ENCODE measurements at places on chromosomes 7 and 10.

GRCh38 chr10:100346351-100346764 is 675 bp upstream of the SCD start:
- peak; percentile 92 for DNase-seq

DNA sequence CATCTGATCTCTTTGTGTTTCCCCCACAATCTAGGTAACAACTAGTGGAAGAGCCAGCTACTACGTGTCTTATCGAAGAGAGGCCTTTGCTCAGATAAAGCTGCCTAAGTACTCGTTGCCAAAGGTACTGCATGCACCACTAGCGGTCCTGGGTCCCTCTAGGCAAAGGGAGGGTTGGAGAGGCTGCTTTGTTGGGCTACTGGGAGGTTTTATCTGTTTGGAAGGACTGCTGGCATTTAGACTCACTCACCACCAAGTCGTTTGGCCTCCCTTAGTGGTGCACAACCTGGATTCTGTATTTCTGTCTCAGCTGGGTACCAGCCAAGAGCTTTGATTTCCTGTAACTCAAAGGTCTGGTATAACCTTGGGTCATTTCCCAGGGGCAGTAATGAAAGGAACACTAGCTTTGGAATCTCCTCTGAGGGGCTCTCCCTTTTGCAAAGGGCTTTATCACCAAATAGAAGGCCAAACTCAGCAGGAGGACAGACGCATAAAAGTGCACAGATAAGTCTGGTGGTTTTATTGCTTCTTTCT is 498.3 kb downstream of the SORCS3 start:
- DNase-seq, result no peak

- no peak for DNase-seq
Measured at GRCh38 chr10:3435671-3436070, 263.1 kb upstream of the PITRM1 start.

DNA sequence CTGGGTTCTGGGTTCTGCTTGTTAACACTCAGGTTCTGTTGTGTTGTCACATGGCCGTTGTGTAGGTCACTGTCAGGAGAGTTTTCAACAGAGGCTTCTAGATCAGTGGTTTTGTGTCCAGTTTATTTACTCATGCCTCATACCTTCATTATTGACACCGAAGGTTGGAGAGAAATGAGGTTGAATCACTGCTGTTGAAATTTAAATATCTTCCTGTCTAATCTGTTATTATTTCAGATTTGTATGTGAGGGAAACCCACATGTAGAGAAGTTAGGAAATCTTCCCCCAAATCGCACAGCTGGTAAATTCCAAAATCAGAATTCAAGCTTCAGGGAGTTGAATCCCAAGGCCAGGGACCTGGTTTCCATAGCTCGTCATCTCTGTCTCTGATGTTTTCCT is 28.3 kb upstream of the KLF6 start:
- no peak for DNase-seq

- no peak for DNase-seq
Measured at GRCh38 chr7:52961084-52961483, 74.3 kb upstream of the POM121L12 start.

GRCh38 chr10:28169525-28169924 is 133.3 kb downstream of the MPP7 start:
- no peak for DNase-seq

DNA sequence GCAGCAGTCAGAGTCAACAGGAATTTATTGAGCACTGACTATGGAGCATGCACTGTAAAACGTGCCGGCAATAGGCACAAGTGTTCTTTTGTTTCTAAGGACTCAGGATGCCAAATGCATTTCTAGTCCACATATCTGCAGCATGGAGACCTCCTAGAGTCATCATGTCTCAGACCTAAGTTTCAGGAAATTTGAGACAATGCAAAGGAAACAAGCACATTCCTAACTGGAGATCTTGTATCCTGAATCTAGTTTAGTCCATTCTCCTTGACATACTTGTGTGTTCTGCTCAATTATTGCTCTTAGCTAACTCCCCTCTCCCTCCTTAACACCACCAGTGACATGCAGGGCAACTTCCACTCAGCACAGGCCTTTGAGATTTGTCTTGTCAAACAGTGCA is 173.2 kb downstream of the ZNF438 start:
- no peak for DNase-seq

- DNase-seq, result no peak
Measured at GRCh38 chr10:69285699-69286098, 7.4 kb downstream of the HK1 start.

DNA sequence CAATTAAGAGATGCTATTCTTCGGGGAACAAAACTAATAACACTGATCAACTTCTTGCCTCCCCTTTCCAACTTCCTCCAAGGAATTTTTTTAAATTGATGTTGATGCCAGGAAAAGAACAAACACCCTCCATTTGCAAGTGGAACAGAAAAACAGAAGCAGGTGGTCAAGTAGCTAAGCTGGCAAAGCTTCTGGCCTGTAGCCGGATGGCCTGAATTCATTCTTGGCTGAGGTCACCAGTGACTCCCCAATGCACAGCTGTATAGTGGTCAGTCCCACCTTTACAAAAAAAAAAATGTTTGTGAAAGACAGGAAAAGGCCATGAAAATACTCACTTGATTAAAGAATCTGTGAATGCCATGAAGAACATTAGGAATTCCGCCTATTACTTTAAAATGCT is 39.1 kb downstream of the DOCK4 start:
- DNase-seq, result no peak

GRCh38 chr10:48389272-48389671 is 82.8 kb downstream of the MAPK8 start:
- no peak for DNase-seq

- DNase-seq, result no peak
Measured at GRCh38 chr10:66362522-66362921, 563.3 kb upstream of the LRRTM3 start.

DNA sequence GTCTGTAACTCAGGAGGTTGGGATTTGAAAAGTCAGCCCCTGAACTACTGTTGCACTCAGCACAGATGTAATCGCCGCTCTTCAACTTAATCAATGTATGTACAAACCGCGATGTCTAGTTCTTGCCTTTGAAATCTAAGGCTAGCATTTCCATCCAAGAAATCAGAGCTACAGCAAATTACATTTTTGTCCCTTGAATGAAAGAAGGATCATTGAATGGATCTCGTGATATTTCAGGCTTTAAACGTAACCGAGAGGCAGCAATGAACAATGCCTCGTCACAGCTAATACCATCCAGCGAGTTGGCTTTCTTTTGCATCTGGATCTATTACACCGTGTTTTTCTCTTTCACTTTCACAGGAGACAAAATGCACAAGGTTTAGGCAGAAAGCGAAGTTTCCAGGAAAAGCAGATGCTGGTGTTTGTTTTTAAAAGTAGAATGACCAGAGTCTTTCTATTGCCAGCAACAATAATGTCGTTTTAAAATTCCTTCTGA is 5.5 kb downstream of the SKIDA1 start:
- DNase-seq, result peak; percentile 44

DNA sequence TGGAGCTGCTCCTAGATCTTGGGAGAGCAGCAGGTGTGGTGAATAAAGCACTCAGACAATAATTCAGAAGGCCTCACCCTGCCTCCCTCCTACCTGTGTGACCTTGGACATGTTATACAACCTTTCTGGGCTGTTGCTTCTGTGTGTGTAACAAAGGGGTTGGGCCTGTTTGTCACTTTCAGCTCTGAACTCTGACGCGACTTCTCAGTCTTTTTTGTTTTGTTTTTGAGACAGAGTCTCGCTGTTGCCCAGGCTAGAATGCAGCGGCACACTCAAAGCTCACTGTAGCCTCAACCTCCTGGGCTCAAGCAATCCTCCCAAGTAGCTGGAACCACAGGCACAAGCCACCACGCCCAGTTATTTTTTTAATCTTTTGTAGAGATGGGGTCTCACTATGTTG is 89.3 kb downstream of the DNMBP start:
- DNase-seq, result no peak

- DNase-seq, result no peak
Measured at GRCh38 chr10:11339013-11339412, 272.4 kb downstream of the USP6NL start.

DNA sequence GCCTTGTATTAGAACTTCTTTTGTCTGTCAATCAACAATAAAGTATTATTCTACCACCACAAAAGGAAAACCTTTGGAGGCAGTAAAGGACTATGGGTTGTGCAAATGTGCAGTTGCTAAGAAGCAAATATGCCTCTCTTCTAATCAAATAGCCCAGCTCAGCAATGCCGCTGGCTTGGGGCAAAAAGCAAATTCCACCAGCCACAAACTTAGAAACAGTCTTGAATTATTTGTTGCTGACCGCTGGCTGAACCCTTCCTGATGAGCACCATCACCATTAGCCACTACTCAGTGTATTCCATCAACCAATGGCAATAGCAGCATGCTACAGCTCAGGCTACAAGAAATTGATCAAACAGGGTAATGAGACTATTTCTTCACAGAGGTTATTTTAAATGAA is 51.0 kb downstream of the SKAP2 start:
- no peak for DNase-seq

GRCh38 chr7:139231513-139232376 is 708 bp downstream of the UBN2 start:
- DNase-seq, result peak; percentile 57

DNA sequence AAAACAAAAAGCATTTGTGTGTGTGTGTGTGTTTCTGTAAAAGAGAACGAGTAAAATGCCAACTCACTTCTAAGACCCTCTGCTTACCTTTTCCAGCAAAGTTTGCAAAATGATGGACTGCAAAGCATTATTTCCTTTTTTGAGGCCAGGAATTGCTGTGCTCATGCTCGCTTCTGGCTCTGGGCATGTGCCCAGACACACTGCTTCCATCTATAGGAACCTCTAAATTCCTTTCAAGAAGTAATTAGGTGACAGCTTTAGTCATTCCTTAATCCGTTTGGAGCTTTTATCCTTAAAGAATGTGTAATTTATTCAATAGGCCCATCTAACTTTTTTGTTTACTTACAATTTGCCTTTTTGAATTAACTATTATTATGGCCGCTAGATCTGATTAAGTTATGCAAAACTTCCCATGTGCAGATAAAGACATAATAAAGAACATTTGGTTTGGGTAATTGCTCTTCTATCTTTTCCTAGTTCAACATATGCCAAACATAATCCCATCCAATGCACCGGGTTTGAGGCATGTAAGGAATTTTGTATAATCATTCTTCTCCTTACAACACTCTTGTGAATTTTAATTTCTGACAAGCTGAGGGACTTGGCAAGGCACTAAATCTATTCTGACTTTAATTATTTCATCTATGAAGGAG is 34.7 kb downstream of the A1CF start:
- DNase-seq, result no peak

- DNase-seq, result no peak
Measured at GRCh38 chr10:133438711-133439273, 14.4 kb upstream of the SPRN start.

- no peak for DNase-seq
Measured at GRCh38 chr10:48778193-48778857, 93.7 kb downstream of the WDFY4 start.

- DNase-seq, result no peak
Measured at GRCh38 chr10:71272056-71272771, 46.8 kb upstream of the SLC29A3 start.

GRCh38 chr7:1913466-1914282 is 243.6 kb downstream of the ELFN1 start:
- DNase-seq, result no peak

DNA sequence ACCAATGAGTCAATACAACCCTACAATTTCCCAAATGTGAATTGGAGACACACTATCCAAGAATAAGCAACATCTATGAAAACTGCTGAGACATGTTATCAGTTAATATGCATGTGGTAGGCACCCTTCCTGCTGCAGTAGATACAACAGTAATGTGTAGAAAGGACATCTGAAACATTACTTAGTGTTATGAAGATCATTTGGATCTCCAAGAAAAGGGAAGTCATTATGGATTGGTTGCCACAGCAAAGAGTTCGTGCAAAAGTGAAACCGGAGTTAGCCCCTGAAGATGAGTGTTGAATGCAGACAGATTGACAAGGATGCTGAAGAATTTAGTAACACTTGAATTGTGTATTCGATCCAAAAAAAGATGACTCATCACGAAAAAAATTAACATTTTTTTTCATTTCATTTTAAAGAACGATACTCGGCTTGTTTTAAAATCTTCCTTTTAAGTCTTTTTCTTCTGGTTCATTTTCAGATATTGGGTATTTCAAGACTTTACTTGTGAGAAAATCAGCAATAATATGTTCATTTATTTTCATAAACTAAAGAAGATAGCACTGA is 322.4 kb upstream of the KLF6 start:
- DNase-seq, result no peak

DNA sequence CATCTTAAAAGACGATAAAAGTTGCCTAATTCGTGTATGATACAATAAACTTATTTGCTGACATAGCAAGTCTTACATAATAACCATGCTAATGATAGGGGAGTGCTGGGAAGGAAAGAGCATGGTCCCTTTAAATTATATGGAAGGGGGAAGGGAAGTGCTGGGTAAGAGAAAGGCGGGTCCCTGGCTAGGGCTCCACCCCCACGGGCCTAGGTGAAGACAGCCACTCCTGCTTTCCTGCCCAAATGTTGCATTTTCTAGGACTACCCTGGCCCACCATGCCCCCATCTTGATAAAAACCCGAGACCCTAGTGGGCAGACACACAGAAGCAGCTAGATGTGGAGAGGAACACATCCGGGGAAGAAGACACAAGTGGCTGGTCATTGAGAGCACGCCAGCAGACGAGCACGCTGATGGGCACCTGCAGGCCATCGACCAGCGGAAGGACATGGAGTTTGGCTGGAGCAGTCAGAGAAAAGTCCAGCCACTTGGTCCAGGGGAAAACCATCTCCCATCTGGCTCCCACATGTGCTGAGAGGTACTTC is 328.7 kb downstream of the ARL4A start:
- no peak for DNase-seq

DNA sequence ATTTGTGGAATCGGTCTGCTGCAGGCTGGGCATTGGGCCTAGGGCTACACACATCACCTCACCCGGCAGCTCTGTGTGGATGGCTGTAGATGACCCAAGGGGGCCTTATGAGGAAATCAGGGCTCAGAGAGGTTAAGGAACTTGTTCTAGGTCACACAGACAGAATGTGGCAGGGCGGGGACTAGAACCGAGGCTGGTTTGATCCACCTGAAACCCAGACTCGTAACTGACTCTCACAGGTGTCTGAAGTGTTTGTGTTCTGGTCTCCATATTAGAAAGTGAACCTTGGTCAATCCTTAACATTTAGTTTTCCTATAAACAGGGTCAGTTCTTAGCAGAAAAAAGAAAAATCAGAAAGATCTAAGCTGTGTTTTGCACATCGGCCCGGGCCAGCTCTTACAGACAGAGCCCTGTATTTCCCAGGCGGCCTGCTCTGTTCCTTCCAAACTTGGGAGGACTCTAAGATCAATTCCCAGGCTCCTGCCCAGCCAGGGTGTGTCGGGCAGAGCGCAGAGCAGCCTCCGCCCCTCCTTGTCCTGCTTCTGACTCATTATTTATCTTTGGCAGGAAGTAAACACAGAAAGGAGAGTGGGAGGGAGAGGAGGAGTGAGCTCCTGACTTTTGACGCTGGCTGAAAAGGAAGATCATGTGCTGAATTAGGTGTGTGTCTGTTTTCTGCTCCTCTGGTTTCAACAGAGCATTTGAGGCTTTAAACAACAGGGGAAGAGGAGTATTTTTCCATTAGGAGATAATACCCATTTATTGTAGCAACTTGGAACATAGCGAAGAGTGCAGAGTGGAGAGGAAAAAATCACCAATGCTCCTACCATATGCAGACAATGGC is 74.1 kb downstream of the TACC2 start:
- DNase-seq, result peak; percentile 93
